Fibroblast of gingiva (primary cell): ENCODE measurements at places on chromosomes 4 and X.
A peak's percentile ranks its signal among the peaks of the same experiment; 100 is the strongest.

GRCh38 chr4:153204728-153205648 lies 745 bp downstream of the TRIM2 start:
- DNase-seq: no peak

DNA sequence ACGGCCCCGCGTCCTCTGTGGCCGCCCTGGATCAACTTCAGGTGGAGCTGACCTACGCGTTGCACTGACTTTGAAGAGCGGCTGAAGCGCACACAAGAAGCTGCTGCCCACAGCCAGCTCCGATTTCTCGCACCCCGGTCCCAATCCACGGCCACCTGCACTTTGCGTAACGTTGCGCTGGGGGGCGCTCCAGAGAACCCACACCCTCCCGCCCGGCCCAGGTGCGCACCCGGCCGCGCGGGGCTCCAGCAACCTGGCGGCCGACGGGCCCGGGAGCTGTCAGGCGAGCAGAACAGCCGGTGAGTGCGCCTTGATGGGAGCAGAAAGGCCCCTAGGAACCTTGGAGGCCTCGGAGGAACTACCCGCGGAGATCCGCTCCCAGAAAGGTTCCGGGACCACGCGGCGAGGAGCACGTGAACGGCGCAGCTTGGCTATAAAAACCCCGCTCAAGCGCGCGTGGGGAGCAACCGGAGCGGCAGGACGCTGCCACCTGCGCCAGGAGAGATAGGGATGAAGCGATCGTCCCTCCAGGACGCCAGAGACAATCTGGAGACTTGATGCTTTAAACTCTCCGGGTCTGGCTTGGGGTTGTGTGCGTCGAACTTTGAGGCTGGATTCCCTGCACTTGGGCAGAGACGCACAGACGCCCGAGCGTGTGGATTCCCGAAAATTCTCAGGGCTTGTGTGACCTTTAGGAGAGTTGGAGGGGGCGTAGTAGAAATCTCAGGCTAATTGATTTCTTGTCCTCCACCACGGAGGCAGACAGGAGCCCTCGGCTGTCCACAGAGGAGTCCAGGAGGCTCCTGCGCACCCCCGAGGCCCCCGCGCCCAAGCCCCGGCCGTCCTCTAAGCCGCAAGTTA lies 591 bp upstream of the NWD2 start:
- DNase-seq: no peak

GRCh38 chr4:142598132-142598531 lies 248.0 kb downstream of the INPP4B start:
- no peak for DNase-seq

DNA sequence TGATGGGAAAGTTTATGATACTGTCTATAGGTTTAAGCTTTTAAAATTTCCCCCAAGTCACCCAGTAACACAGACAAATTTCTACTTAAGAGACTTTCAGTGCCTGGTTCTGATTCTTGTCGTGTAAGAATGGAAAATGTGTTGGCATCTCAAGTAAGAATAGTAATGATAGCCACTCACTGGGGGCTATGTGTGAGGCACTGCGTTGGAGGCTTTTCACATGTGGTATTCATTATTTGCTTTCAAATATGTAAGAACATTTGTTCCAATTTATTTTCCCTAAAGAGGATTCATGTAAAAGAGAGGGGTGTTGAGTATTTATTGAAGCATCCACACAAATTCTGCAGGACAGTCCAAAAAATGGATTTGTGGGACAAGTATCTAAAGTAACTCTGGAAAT lies 143.6 kb downstream of the FNIP2 start:
- DNase-seq: peak; percentile 78

GRCh38 chr4:137531986-137532868 lies at the start of gene PCDH18:
PCDH18 (minus strand) TSS chr4:137532494; CDS start chr4:137532088, 406 bp downstream.
- DNase-seq: peak; percentile 99

GRCh38 chr4:17780501-17781299 lies 721 bp downstream of the FAM184B start:
- DNase-seq: peak; percentile 27

DNA sequence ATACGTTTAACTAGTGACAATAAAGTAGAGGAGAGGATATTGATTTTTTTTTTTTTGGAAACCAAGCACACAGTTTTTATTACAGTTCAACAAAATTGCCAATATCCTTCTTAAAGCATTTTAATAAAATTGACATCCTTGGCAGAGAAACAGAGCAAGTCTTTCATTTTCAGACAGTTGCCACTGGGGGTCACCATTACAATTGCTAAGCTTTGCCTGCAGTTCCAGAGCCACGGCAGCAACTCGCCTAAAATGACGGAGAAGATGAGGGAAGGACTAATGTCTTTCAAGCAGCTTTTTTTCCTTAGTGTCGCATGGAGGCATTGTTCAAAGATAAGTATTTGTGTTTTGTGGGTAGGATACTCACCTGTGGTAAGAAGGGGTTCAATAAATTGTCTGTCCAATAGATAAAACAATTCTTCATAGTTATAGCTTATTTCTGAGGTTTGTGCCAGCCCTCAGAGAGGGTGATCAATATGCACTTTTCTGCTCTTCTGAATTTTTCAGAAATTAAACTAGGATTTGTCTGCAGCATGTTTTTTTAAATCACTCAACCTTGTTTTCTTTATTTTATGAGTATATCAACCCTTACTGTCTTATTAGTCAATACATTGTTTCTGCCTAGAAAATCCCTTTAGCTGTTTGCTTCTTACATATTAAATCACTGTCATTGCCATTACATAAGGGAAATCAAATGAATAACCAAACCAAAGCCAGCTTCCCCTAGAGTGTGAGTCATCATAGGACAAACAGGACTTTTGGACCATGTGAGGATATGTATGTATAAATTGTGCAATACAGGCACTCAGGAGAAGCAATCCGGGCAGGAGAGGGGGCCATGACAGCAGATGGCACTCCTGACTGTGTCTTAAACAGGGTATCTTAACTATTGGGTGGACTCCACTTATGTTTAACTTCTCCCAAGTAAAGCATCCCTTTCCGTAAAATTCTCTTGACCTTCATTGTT lies 508.1 kb upstream of the ARX start:
- peak; percentile 1 for DNase-seq
